ENCODE measurements at places on chromosomes 13 and 19.

- no peak for DNase-seq
Measured at GRCh38 chr19:28393574-28394336, 819.2 kb downstream of the UQCRFS1 start.

GRCh38 chr19:36060430-36060829 is 5.7 kb downstream of the WDR62 start:
- no peak for DNase-seq

DNA sequence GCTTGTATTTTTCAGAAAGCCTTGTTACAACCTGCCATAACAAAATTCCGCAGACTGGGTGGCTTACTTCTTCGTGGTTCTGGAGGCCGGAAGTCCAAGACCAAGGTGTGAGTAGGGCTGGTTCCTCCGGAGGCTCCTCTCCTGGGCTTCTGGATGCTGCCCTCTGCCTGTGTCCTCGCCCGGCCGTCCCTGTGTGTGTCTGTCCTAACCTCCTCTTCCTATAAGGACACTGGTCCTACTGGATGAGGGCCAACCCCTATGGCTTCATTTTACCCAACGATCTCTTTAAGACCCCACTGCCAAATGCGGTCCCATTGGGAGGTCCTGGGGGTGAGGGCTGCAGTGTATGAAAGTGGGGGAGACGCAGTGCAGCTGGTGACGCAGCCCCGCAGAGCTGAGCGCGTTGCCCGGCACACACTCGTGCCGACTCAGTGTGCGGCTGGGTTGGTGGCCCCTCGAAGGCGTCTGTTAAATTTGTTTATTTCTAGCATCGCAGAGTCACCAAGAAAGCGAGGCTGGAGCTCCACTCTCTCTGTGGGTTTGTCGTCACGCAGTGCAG is 116.7 kb downstream of the SOX1 start:
- no peak for DNase-seq

DNA sequence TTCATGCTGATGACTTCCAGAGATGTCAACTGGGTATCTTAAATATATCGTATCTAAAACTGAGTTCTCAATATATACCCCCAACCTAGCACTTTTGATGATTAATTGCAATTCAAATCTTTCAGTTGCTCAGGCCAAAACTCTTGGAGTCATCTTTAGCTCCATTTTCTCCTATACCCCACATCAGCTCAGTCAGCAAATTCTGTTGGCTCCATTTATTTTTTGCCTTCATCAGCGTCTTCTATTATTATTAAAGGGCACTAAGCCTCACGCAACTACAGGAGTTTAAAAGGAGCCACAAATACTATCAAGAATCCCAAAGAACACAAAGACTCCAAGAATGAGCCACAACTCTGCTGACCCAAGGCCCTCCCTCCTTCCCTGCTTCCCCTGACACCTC is 134.9 kb downstream of the KCTD12 start:
- no peak for DNase-seq

GRCh38 chr13:75136151-75136550 is 345.8 kb downstream of the TBC1D4 start:
- DNase-seq = no peak

DNA sequence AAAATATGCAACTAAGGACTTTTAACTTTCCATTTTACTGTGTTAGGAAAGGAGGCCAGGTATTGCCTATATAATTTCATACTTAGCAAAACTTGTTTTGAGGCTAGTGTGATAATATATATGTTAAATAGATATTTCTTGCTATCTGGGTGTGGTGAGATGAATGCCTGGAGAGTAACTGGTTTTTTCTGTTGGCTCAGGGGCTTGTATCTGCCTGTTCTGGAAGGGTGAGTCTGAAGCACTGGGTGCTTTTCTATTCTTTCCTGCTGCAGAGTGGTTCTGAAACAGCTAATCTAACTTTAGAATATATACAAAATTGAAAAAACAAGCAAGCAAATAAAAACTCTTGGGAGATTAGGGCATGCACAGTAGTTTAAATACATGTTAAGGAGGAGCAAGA is 64.6 kb upstream of the MYCBP2 start:
- DNase-seq = no peak

DNA sequence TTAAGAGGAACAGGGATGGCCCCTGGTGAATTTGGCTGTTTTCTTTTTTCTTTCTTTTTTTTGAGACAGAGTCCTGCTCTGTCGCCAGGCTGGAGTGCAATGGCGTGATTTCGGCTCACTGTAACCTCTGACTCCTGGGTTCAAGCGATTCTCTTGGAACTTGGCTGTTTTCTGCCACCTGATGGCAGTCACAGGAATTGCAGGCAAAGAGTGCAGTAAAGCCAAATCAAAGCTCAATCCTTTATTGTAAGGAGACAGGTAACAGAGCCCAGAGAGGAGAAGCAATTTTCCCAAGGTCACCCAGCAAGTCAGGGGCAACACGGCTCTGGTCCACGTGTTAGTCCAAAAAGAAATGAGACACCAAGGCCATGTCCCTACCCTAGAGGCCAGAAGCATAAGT is 6.2 kb downstream of the TINCR start:
- DNase-seq = no peak

DNA sequence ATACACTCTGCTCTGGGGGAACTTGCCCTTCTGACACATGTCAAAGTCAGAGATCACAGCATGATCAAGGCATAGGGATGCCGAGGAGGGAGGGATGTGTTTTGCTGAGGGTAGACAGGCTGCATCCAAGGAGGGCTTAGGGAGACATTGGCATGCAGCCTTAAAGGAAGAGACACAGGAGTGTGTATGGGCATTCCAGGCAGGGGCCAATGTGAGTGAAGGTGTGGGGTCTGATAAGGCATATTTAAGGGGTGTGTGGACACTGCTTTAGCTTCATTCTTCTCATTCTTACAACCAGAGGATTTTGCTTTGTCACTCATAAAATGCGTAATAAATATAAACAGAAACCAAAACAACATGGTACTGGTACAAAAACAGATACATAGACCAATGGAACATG is 193.4 kb downstream of the RGCC start:
- DNase-seq = no peak

DNA sequence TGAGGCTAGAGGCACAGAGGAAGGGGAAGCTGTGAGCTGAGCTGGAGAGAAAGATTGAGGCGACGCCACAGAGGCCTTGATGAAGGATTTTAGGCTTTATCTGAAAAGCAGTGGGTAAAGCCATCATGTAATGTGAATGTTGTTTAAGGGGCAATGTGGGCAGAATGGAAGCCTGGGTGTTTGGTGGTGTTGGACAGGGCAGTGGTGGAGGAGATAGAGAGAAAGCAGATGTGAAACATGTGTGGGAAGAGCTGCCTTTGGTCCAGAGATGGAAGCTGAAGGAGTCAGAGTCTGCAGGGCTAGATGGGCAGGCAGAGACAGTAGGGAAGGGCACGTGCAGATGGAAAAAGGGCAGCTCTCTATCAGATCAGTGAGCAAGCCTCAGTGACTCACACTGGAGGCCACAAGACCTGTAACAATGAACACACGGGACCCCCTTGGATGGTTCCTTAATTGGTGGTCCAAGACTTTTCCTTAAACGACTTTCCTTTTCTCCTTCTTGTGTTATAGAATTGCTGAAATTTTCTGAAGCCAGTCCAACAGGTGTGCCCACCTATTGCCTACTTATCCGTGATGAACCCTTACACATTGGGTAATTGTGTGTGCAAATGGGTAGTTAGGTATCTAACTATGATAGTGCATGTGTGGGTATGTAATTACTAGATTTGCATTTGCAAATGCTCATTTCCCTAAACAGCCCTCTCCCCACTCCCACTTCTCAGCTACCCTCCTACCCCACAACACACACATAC is 21.7 kb downstream of the ZNF536 start:
- DNase-seq = no peak

- DNase-seq = no peak
Measured at GRCh38 chr13:85230691-85231093, 568.5 kb downstream of the SLITRK6 start.

All from activated CD8-positive, alpha-beta memory T cell treated with anti-CD3 and anti-CD28 coated beads, Interleukin-2, amount 50 U/mL, for 4 hours (primary cell).